ENCODE measurements at places on chromosomes 2 and 18. TPM values are rescaled to one million over a fixed set of nuclear protein-coding genes. Genes with fewer than 3 reads are reported as not detected.

DNA sequence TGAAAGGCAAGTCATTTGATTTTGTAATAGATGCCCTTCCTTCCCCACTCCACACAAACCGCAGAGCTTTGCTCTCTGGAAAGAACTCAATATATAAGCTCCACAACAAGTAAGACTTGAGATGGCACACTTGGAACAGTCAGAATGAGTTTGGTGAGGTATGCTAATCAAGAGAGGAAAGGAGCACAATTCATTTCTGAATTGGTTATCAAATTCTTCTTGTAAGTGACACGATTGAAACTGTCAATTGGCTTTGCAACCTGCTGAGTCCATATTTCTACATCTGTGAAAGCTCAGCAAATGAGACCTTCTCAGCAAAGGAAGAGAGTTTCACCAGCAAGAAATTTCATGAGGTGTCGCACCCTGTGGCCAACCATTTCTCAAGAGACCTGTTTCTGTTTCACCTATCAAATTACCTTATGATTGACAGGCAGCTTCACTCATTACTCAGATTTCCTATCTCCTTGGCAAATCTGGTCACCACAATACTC is 19.1 kb downstream of the CTLA4 start:
- H3K4me1 ChIP-seq: no peaks in the 10 kb centered on the region
- no peak for DNase-seq
- H3K27ac ChIP-seq: no peak overlapping the region
- no peaks in the 10 kb centered on the region for H3K27me3 ChIP-seq
- no peak overlapping the region for H3K4me3 ChIP-seq
- H3K36me3 ChIP-seq: no peaks in the 10 kb centered on the region

DNA sequence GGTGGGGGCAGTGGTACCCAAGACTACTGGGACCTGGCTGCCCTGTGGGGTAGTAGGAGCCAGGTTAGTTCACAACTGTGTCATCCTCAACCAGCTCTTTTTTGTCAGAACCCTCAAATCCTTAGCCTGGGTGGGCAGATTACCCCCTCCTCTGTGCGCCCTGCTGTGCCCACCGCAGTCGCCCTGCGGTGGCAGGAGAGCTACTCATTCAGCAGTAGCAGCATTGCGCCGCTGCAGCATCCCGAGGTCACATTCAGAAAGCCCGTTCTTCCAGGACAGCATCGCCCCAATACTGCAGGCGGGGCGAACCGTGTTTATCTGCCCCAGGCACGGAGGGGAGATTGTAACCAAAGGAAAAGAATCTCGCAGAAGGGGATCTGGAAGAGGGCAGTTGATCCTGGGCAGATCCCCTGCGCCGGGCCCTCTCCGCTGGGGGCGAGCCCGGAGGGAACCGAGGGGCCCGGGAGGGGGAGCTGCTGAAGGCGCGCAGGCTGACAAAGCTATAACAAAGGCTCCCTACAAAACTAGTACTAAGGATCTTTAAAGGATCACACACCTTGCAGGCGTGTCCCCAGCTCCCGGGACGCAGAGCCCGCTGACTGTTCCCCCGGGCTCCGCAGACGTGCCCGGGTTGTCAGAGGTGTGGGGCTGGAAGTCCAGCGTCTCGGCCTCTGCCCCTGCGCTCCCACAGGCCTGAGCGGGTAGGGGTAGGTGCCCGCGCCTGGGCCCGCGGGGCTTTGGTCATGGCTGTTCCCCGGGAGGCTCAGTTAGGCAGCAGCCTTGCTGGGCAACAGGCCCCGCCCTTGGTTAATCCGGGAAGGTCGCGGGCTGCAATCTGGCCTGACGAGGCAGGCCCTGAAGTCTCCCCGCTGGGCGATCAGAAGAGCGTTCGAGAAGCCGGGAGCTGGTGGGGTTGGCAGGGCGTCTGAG is 13.2 kb downstream of the POU3F3 start:
- H3K4me3 ChIP-seq: no peak overlapping the region
- peaks cover 90% of the 10 kb centered on the region for H3K27me3 ChIP-seq
- peaks cover 6% of the 10 kb centered on the region for H3K4me1 ChIP-seq

DNA sequence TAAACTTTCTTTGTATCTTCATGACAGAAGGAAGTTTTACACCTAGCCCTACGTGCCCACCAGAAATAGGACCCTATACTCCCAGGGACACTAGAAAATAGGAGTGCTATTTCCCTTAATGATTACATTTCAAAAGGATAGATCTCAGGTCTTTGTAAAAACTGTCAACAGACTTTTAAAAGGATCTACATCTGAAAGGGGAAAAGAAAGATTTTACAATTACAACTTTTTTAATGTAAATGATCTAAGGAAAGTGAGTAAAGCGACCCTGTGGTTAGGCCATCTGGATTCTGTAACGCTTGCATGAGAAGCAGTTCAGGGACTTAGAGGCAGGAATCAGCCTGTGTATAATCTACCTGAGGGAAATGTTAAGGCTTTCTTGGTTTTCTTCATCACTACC is 431.8 kb upstream of the MC4R start:
- no peak for DNase-seq
- no peak overlapping the region for H3K4me3 ChIP-seq
- H3K36me3 ChIP-seq: no peaks in the 10 kb centered on the region
- no peaks in the 10 kb centered on the region for H3K27me3 ChIP-seq
- H3K27ac ChIP-seq: no peak overlapping the region

GRCh38 chr18:67047334-67047733 is 443.4 kb upstream of the CDH19 start:
- no peak for DNase-seq
- no peaks in the 10 kb centered on the region for H3K4me1 ChIP-seq
- no peaks in the 10 kb centered on the region for H3K27me3 ChIP-seq
- H3K27ac ChIP-seq: no peak overlapping the region
- H3K36me3 ChIP-seq: no peaks in the 10 kb centered on the region

GRCh38 chr2:71685941-71686611 is 232.7 kb downstream of the DYSF start:
- no peaks in the 10 kb centered on the region for H3K36me3 ChIP-seq
- H3K4me1 ChIP-seq: no peaks in the 10 kb centered on the region
- DNase-seq: no peak
- H3K27ac ChIP-seq: no peak overlapping the region
- H3K27me3 ChIP-seq: no peaks in the 10 kb centered on the region

MOCOS gene
- 0.68 TPM for total RNA-seq

TMEM247 gene
- not detected for total RNA-seq

Measured in lung (tissue), 17 donors.